ENCODE measurements at places on chromosomes 6 and 20.

DNA sequence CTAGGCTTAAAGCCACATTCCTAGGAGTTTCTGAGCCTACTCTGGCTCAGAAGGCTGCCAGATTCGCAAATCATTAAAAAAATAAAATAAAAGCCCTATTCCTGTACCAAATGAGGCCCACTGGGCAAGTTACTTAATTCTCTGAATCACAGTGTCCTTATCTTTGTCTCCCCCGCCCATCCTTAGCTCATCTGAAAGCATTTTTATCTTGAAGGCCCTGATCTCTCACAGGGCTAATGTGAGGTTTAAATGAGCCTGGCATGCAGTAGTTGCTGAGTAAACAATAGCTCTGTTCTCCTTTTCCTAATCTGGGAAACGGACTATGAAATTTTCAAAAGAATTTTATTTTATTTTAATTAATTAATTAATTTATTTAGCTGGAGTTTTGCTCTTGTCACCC, 2.1 kb upstream of the ZBTB12 start:
- DNase-seq = no peak

GRCh38 chr20:19538556-19538955, 219.5 kb upstream of the RIN2 start:
- no peak for DNase-seq

- no peak for DNase-seq
Observed at GRCh38 chr20:2170404-2170803, 68.8 kb downstream of the STK35 start.

DNA sequence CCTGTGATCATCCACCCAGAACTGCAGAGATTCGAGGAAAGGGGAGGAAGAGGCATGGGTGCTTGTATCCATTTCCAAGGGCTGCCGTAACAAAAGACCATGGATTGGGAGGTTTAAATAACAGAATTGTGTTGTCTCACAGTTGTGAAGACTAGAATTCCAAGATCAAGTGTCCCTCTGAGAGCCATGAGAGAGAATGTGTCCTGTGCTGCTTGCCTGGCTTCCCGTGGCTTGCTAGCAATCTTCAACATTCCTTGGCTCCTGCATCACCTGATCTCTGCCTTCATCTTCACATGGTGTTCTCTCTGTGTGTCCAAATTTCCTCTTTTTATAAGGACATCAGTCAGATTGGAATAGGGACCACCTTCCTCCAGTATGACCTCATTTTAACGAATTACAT, 69.8 kb downstream of the CDC40 start:
- DNase-seq = no peak

GRCh38 chr6:137983269-137983668, 116.2 kb downstream of the TNFAIP3 start:
- no peak for DNase-seq

GRCh38 chr20:9156529-9157280, 87.8 kb downstream of the PLCB4 start:
- no peak for DNase-seq
